NCI-H187 (cell line): ENCODE measurements at places on chromosomes 3 and 15.
A peak's percentile ranks its signal among the peaks of the same experiment; 100 is the strongest.

DNA sequence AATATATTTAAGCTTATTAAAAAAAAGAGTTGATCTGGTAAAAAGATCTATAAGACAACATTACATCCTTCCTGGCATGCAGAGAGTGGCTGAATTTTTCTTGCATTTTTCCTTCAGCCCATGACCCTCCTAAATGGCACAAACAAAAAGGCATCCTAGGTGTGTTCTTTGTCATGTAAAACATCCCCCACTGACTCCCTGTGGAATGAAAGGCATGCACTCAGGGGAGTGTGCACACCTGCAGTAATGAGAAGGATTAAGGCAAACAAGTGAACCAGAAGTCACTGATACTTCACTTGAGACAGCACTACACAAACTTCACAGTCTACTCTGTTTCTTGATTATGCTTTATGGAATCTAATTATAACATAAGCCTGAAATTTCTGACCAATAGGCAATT, 195.0 kb downstream of the RBMS3 start:
- no peak for DNase-seq

DNA sequence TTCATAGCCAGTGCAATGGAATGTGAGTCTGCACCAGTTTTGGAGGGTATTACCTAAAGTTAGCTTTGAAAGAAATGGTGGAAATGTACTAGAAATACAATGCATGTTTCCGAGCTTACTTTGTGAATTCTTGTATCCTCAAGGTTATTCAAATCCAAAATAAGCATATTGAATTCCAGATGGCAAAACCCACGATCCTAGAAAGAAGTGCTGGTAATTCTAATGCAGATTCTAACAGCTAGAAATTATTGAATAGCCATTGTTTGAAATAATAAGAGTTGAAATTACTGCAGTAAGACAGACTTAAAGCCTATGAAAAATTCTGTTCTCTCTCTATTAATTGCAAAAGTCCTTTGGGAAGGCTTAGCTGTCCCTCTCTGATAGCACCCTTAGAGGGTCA, 258.4 kb downstream of the CHL1 start:
- no peak for DNase-seq

DNA sequence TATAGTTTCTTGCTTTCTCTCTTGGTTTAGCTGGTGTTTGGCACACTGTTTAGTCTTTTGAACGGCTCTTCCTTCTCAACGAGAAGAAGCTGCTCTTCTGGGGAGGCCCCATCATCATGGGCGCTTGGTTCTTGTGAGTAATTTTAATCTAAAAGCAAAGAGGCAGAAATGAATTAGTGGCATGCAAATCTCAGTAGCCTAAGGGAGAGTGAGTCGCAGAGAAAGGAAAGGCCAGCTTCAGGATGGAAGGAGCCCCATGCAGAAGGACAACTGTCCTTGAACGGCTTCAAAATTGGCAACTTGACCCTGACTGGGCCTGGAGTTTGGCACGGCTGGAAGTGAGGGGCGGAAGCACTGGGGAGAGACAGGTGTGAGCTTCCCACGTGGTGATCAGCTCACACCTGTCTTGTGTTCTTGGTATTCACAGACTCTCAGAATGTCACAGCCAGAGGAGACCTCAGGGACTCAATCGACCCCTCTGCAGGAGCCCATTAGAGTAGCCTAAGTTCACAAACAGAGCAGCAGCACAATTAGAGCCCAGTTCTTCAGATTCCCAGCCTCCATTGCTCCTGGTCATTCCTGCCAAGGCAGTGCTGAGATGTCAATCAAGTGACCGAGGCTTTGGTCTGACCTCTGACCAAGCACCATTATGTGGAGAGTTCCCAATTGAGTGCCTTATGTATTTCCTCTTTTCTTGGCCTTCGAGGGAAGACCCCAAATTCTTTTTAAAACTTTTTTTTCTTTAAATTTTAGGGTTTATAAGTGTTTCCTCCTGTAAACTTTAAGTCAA, 41.3 kb upstream of the ETV5 start:
- no peak for DNase-seq

DNA sequence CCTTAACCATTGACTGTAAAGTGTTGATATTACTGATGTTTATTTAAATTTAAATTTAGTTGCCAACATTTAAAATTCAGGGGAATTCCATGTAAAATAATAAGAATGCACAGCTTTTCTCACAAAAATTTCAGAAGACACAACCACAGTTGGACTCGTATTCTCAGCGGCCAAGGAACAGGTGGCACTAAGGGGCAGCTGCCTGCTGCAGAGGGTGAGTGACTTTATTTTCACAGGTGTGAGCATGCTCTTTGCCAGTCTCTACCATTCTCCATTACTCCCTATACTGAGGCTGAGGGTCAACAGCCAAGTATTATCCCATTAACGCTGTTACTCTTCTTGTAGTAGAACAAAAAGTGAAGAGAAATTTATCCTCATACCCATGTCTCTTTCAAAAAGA, 92.1 kb upstream of the GADL1 start:
- DNase-seq, result no peak

DNA sequence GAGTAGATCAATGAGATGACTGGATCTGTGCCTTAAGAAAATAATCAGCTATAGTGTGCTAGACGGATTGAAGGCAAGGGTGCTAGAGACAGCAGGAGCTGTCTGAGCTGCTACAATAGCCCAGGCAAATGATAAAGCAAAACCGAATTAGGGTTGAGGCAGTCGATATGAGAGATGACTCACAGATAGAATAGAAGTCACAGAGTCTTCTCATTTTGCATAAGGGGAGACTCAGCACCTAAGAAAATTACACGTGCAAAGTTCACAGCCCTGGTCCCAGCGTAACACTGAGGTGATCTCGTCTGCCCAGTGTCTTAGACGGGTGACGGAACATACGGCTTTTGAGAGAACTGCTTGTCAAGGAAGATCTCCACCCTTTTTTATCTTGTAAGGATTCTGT, 11.6 kb downstream of the LPP start:
- DNase-seq, result no peak

DNA sequence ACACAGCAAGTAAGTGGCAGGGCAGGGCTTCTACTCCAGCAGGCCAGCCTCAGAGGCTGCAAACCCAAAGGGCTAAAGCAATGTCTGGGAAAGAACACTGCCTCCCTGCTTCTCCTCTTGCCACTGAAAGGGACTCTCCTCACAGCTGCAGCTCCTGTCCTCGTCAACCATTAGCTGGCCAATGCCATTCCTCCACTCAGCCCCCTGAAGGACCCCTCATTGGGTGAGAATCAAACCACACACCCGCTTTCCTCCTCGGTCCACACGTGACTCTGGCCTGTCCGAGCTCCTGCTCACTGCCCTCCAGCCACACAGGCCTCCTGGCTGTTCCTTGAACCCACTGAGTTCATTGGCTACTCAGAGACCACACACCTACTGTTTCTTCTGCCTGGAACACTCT, 253.7 kb upstream of the TLE3 start:
- no peak for DNase-seq

- peak; percentile 80 for DNase-seq
Measured at GRCh38 chr15:90956274-90957030, 1.8 kb downstream of the RCCD1 start.

GRCh38 chr15:57657619-57658018, 48.9 kb upstream of the POLR2M start:
- no peak for DNase-seq
